NCI-H446 treated with DMSO at 0.1 percent for 48 hours (cell line): ENCODE measurements at places on chromosomes 1 and 21.

- DNase-seq = no peak
These were observed 216.0 kb upstream of the NFIA start for GRCh38 chr1:60866226-60866900.

DNA sequence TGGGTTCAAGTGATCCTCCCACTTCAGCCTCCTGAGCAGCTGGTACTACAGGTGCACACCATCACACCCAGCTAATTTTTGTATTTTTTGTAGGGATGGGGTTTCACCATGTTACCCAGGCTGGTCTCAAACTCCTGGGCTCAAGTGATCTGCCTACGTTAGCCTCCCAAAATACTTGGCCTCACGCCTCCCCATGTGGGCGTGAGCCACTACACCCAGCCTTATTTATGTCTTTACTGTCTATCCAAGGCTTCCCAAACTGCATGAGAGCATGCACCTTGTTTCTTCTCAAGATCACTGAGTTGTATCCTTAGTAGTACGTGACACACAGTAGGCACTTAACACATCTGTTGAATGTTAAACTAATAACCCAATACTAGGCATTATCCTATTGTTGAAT lies 14.2 kb downstream of the WASF2 start:
- DNase-seq = no peak

- peak; percentile 7 for DNase-seq
These were observed 38.2 kb downstream of the SLC2A7 start for GRCh38 chr1:8987881-8988617.

GRCh38 chr1:7702365-7702764 lies 68.7 kb upstream of the VAMP3 start:
- DNase-seq = no peak

DNA sequence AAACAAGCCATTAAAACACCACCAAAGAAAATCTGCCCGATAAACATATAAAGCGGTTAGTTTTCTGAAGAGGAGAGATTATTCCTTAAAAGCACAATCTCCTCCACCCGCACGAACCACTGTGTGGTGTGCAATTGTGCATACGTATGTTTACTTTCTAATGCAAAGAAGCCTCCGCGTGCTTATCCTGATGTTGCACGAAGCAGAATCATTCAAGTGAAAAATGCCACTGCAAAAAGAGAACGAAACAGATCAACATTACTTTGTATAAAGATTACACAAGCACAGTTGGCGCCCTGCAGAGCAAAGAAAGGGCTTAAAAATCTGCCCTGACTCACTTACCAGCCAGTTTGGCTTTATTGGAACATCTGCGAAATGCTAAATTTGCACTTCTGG lies 166.8 kb downstream of the ZNF281 start:
- no peak for DNase-seq

DNA sequence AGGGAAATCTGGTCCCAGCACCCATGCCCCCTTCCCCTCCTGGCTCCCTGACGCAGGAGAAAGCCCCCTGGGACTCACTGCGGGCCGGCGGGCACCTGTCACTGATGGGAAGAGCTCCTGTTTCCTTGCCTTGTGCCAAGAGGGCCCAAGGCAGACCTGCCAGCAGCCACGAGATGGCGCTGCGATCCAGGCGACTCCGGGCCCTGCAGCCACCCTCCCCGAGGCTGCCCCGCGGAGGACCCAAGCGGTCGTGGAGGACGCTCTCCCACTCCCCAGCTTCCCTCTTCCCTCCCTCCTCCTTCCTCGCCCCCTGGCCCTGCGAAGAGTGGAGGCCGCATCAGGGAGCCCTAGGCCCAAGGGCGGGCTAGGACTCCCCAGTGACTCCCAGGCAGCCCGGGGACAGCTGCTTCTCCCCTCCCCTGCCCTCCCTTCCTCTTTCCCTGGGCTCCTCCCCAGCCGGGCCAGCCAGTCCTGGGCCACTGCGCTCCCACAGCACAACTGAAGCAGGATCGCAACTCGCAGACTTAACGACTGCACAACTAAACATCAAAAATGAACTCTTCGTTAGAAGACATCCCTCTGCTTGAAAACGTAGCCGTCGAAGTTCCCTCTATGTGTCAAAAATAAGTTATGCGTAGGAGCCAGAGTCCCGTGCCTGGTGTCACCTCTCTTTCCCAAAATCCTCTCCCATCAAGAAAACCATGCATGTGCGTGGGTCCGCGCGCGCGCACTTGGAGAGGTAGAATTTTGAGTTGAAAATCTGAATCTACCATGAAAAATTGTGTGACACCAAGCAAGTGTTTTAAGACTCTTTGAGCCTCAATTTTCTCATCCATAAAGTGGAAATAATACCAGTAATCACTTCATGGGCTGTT lies 34.2 kb downstream of the BATF3 start:
- peak; percentile 20 for DNase-seq

DNA sequence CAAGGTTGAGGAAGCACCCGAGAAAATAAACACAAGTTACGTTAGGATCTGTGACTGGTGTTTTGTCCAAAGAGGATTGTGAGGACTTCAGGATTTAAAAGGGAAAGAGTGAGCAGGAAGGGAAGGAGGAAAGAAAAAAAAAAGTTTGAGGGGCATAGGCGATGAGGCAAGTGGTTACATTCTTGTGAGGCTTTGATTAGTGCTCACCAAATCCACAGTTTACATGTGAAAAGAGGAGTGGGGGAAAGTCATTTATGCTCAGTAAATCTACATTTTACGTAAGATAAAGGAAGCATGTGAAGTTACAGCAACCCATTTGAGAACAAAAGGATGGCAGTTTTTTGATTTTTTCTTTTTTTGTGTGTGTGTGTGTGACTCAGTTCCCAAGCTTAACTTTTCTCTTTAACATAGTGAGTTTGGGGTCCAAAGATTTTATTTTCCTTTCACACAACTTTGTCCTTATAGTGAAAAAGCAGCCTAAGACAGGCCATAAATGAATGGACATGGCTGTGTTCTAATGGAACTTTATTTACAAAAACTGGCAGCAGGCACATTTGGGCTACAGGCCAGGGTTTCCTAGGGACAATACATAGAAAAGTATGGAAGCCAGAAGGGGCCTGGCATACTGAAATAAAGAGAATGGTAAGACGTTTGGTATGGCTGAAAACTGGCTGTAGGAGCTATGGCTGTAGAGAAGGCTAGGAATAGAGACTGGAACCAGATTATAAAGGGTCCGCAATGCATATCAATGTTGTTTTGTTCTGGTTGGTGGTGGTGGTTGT lies 121.7 kb downstream of the FGGY start:
- DNase-seq = peak; percentile 86

DNA sequence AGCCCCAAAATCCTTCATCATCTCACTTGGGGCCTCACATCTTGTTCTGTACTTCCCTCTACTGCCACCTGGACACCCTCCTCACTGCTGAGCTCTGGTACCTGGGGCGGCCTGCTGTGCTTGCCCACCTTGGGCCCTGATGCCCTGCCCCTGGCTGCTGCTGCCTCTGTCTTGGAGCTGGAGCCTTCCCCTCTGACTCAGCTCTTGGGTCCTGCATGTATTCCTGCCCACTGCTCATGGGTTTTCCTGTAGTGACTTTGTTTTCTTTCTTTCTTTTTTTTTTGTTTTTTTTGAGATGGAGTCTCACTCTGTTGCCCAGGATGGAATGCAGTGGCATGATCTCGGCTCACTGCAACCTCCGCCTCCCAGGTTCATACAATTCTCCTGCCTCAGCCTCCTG lies 37.5 kb downstream of the TRAPPC10 start:
- no peak for DNase-seq

- no peak for DNase-seq
These were observed 832.0 kb upstream of the PRMT6 start for GRCh38 chr1:106224426-106224825.

GRCh38 chr21:29092102-29092959 lies 18.9 kb upstream of the CCT8 start:
- no peak for DNase-seq

DNA sequence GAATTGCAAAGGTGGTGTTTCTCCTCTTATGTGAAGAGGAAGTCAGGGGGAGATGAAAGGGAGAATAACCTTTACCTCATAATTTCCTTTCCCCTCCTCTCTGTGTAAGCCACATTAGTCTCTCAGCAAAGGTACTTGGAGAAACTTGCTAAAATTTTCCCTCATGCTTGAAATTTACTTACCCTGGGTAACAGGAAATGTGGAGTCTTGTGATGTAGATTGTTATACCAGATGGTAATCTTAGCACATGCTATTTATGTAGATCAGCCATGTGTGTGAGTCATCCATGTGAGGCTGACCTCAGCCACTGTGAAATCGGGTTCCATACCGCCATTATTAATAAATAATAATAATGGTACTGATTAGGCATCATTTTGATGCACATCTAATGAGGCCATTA lies 128.4 kb downstream of the TGFB2 start:
- no peak for DNase-seq

- no peak for DNase-seq
These were observed 137.5 kb downstream of the RYR2 start for GRCh38 chr1:237179503-237179902.

GRCh38 chr1:89616844-89617627 lies 15.9 kb upstream of the LRRC8C start:
- no peak for DNase-seq

GRCh38 chr1:30405081-30405480 lies 318.3 kb downstream of the MATN1 start:
- no peak for DNase-seq

- no peak for DNase-seq
These were observed 765 bp upstream of the HIPK1 start for GRCh38 chr1:113928187-113928930.

- DNase-seq = no peak
These were observed 859 bp downstream of the IFFO2 start for GRCh38 chr1:18955441-18956192.

- DNase-seq = no peak
These were observed 58.0 kb downstream of the PGM1 start for GRCh38 chr1:63651161-63651701.

GRCh38 chr1:180936110-180937011 lies 23.7 kb downstream of the KIAA1614 start:
- DNase-seq = no peak

- no peak for DNase-seq
These were observed 524 bp downstream of the LRRC38 start for GRCh38 chr1:13513063-13513894.

- no peak for DNase-seq
These were observed 275.2 kb upstream of the NEGR1 start for GRCh38 chr1:72557446-72558049.

- DNase-seq = no peak
These were observed 25.5 kb upstream of the GJA5 start for GRCh38 chr1:147785794-147786506.

GRCh38 chr1:94737124-94737998 lies 82.8 kb upstream of the SLC44A3 start:
- no peak for DNase-seq

DNA sequence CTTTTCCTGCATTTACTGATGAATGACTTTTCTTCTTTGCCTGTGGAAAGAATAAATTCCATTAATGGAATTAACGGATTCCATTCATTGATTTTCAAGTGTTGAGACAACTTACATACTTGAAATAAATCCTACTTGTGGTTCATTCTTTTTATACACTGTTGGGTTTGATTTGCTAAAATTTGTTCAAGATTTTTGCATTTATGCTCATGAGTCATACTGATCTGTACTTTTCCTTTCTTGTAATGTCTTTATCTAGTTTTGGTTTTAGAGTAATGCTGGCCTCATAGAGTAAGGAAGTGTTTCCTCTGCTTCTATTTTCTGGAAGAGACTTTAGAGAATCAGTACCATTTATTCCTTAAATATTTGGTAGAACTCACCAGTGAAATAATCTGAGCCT lies 14.4 kb downstream of the UROD start:
- DNase-seq = no peak

DNA sequence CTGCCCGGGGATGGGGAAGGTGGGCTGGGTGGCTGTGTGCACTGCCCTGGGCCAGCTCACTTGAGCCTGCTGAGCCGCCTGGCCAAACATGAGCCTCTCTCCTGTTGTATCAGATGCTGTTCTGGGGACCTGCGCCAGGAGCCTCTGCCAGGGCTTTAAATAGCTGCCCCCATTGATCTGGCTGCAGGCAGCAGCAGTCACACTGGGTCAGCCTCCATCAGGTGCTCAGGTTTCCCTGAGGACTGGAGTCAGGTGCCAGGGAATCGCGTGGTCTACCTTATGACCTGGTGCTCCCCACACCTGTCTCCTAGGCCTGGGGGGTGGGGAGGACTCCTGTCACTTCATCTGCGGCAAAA lies 700 bp upstream of the CCDC28B start:
- DNase-seq = no peak

- no peak for DNase-seq
These were observed 54.5 kb upstream of the TTC34 start for GRCh38 chr1:2856066-2856390.

GRCh38 chr1:29907596-29907995 lies 671.3 kb downstream of the PTPRU start:
- DNase-seq = no peak

DNA sequence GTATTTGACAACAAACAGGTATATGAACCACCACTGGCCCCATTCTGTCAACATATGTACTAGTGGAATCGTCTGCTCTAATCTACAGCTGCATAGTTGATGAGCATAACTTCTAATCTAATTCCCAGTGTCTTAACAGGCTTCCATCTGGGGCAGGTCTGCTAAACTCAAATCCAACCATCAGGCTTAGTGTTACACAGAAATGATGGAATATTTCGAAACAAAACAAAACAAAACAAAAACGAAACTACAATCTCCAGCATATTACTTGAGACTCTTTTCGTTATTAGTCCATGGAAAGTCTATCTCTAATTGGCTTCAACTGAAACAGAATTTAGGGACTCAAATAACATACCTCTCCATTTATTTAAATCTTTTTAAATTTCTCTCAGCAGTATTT lies 37.6 kb downstream of the DIPK1A start:
- DNase-seq = no peak

DNA sequence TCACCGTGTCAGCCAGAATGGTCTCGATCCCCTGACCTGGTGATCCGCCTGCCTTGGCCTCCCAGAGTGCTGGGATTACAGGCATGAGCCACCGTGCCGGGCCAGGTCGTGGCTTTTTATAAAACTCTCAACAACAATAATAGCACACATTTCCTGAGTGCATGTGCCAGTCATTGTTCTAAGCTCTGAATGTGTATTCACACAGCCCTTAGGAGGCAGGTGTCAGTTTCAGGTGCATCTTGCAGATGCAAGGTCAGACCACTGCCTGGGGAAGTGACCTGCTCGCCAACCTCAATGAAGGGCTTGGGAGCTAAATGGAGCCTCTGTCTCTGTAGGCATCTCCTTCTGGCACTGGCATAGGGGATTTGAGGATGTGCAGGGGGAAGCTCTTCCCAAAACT lies 1.6 kb upstream of the LEFTY2 start:
- no peak for DNase-seq
